ENCODE measurements at places on chromosomes 6 and 20.

DNA sequence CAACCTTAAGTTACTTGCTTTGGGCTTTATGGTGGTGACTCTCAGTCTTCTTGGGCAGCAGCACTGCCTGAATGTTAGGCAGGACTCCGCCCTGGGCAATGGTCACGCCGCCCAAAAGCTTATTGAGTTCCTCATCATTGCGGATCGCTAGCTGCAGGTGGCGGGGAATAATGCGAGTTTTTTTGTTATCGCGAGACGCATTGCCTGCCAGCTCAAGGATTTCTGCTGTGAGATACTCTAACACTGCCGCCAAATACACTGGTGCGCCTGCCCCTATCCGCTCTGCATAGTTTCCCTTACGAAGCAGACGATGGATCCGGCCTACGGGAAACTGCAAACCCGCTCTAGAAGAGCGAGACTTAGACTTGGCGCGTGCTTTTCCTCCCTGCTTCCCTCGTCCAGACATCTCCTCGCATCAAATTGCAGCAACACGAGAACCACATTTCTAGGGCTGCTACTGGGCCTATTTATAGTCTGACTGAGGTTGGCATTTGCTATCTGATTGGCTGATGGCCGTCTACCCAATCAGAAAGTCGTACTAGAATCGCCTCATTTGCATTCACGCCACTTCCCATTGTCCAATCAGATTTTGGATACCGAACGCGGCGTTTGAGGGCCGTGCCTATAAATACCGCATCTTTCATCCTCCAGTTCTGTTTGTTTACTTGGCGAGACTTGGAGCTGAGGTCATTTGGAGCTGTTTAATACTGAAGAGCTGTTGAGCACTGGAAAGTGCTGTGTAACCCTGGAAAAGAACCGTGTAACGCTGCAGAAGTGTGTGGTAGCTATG lies 28.2 kb upstream of the SLC17A4 start:
- no peak for DNase-seq

DNA sequence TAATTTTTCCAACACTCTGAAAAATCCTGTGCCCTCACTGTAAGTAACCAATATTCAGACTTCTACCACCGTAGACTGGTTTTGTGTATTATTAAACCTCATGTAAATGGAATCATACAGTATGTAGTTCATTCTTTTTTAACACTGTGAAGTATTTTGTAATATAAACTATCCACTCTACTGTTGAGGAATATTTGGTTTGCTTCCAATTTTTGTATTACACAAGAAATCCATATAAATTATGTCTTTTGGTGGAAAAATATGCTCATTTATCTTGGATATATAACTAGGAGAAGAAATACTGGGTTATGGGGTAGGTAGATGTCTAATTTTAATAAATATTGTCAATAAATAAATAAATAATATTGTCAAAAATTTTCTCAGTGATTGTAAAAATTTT lies 116.8 kb downstream of the CHD6 start:
- no peak for DNase-seq

GRCh38 chr6:92352130-92352529 lies 1067.2 kb downstream of the EPHA7 start:
- no peak for DNase-seq

GRCh38 chr6:44003345-44004061 lies 123.7 kb downstream of the MRPL14 start:
- no peak for DNase-seq
